ENCODE measurements at places on chromosomes 11 and 22.

GRCh38 chr11:23755769-23756168 is 741.1 kb upstream of the LUZP2 start:
- no peak for DNase-seq

DNA sequence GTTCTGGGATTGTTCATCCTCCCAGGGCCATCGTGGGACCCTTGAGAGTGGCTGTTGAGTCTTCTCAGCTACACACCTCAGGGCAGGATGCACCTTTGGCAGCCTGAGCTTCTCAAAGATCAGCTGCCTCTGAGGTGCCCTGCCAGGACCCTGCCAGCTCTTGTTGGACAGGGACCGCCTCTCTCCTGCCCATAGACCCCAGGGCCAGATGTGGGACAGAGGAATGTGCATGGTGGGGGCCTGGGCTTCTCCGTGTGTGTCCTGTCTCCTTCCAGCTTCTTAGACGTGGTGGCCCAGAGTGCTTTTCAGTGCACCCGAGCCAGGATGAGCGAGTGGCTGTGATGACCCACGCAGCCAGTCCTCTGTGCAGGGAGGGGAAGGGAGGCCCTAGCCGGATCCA is 5.9 kb upstream of the TRMU start:
- DNase-seq: no peak

- DNase-seq: no peak
Observed at GRCh38 chr22:17102297-17102667, 17.5 kb downstream of the IL17RA start.

DNA sequence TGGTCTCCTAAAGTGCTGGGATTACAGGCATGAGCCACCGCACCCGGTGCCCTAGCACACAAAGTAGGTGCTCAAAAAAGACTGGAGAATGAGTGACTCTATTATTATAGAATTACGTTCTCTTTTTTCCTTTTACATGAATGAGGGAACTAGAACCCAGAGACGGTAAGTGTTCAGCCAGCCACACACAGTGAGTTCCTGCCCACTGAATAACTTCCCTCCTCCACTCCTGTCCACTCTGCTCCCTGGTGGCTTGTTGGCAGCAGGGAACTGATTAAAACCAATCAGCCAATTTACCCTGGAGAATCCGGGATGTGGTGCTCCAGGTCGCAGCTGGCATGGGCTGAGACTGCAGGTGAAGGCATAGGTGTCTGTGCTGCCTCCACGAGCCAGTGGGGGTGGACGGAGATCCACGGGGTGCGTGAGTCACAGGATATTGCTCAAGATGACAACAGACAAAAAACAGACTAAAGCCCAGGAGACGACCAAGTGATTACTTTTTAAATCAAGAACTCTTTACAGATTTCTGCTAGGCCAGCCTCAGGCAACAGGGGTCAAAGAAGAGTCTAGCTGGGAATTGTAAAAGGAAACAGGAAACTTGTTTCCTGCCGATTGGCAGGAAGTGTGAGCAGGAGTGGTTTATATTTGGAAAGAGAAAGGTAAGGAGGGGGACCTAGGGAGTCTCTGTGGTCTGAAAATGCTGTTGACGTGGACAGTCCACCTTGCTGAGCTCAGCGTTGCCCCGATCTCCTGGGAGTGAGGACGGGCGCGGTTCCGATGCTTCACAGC is 95.2 kb upstream of the TP53I11 start:
- no peak for DNase-seq

GRCh38 chr11:65429068-65429681 is 6.6 kb downstream of the NEAT1 start:
- DNase-seq: no peak

GRCh38 chr11:1947592-1948237 is 583 bp downstream of the MRPL23 start:
- DNase-seq: no peak

- no peak for DNase-seq
Observed at GRCh38 chr11:117782101-117782500, 14.9 kb downstream of the DSCAML1 start.

DNA sequence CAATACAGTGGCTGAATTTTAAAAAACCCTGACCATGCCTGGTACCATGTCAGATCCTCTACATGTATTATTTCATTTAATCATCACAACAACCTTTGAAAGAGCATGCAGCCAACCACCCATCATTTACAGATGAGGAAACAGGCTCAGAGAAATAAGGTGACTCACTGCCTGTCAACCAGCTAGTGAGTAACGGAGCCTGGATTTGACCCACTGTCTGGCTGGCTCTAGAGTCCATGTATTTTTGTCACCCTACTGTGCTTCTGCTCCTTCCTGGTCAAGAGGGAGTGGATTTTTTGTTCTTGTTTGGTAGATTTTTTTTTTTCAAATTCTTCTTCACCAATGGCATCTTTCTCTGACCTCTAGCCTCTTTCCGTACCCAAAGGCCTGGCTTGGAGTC is 77.4 kb downstream of the CWC15 start:
- no peak for DNase-seq

DNA sequence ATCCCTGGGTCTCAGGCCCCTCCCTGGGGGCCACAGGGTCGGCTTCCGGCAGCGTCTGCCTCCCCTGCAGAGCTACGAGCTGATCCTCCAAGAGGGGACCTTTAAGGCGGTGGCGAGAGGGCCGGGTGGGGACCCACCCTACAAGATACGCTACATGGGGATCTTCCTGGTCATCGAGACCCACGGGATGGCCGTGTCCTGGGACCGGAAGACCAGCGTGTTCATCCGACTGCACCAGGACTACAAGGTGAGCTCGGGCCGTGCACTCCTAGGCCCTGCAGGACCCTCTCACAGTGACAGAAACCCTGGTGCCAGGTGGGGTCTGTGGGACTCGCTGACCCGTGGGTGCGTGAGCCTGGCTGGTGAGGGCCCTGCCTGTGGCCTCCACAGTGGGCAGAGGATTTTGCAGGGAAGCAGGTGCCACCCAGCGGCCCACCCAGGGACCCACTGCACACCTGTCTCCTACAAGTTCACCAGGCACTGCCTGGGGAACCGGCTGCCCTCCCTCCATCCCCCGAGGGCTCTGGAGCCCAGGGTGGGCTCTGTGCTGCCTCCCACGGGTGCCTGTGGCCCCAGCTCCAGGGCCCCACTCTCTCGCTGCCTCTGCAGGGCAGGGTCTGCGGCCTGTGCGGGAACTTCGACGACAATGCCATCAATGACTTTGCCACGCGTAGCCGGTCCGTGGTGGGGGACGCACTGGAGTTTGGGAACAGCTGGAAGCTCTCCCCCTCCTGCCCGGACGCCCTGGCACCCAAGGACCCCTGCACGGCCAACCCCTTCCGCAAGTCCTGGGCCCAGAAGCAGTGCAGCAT is 13.7 kb downstream of the MUC5B start:
- no peak for DNase-seq

DNA sequence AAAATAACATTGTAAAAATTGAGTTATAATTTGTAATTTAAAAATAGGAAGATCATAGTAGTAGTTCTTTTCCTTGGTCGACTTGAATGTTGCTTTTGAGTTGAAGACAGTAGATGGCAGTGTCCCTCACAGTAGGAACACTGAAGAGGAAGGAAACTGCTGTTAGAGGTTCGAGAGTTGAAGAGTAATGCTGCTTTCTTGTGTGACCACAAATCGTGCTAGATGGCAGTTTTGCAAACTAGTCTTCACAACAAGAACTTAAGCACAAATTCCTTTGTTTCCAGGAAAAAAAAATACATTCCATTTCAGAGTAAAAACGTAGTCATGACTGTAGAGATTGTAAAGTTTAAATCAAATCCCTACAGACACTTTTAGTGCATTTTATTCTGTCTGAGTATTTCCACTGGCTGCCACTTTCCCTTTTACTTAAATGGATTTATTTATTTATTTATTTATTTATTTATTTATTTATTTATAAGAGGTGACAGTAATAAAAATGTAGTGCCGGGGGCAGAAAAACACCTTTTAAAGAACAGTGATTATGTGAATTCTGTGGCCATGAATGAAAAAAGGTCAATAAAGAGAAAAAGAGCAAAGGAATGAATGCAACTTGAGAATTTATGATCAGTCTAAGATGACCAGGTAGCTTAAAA is 54.6 kb downstream of the SPECC1L start:
- DNase-seq: no peak

DNA sequence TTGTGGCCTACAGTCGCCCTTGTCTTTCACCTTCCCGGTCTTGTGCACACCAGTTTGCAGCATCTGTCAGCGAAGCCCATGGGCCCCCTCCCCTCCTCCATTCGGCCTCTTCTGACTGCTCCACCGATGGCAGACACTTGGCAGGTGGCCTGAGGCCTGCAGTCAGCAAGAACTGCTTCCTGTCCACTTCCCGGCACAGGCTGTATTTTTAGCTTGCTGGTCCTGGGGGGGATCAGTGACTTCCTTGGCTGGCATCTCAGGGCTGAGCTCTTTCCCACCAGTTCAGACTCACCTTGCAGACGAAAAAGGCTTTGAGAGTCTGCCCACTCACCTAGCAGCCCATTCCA is 106.4 kb downstream of the SYN3 start:
- DNase-seq: no peak

DNA sequence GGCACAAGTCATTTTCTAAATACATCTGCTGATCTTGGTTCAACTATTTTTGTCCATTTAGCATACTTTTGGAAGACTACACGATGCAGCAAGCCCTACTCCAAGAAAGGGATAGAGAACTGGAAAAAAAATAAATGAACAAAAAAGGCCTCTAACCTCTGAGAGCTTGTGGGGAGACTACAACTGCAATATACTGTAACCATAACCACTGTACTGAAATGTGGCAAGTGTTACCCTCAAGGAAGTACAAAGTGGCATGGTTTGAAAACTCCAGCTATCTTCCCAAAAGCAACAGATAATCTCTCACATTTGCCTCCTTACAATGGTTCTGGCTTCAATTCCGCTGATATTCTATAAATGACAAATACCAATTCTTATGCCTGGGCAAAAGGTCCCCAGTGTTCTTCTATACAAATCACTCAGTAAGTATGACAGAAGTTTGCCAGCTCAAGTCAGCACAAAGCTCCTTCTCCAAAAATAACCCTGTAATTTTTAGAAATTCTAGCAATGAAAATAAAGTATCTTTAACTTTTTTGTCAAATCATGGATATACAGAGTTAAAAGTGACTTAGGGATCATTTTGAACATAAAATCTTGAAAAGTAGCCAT is 22.9 kb downstream of the AMBRA1 start:
- DNase-seq: no peak

DNA sequence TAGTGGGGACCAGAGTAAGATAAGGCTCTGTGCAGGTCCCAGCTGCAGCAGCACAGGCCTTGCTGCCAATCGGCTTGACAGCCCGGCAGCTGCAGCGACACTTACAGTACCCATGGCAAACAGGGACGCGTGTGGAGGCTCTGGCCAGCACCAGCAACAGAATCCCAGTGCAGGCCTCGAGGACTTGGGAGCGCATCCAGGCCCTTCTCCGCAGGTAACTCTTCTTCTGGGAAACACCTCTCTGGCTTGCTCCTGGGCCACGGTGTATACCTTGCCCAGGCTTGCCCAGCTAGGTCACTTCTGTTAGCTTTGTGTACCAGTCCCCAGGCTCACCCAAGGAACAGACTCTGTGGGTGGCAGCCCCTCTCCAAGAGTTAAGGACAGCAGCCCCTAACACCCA is 126.7 kb downstream of the CTTN start:
- DNase-seq: no peak

DNA sequence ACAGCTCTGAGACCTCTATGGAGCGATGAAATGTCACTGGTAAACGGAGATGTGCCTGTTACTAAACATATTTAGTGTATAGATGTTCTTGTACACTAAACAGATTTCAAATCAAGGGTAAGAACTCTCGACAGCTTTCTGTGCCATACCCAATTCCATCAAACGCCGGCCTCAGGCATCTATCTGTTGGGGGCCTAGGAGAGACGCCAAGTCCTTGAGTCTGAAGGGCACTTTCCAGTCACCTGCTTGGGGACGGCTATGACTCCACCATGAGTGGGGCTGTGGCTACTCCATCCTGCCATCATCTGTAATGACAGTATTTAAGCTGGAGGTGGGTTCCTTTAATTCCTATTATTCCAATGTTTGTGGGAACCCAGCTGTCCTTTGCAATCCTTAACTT is 87.8 kb downstream of the SHANK2 start:
- no peak for DNase-seq

- no peak for DNase-seq
Observed at GRCh38 chr11:68424101-68424632, 36.4 kb upstream of the PPP6R3 start.

DNA sequence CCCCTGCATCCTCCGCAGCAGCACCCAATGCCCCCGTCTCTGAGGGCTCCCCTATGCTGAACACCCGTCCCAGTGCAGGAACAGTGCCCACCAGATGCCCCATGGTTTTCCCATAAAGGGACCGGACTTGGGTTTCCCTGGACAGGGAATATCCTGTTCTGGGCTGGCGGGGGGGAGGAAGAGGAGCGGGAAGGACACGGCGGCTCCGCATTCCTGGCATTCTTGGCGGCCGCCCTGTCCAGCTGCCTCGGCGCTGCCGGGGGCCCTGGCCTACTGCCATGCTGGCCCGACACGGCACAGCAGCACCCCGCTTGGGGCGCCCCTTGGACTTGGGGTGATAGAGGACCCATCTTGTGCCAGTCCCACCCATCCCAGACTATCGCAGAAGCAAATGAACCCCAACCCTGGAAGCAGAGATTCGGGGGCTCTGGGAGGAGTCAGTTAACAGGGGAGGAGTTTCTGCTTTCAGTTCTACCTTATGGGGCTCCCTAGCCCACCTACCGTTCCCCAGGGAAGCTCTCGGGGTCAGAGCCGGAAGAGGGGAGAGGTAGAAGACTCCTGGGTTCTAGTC is 23.7 kb upstream of the CBX7 start:
- DNase-seq: no peak

GRCh38 chr11:92870196-92870832 is 99.1 kb upstream of the MTNR1B start:
- no peak for DNase-seq

DNA sequence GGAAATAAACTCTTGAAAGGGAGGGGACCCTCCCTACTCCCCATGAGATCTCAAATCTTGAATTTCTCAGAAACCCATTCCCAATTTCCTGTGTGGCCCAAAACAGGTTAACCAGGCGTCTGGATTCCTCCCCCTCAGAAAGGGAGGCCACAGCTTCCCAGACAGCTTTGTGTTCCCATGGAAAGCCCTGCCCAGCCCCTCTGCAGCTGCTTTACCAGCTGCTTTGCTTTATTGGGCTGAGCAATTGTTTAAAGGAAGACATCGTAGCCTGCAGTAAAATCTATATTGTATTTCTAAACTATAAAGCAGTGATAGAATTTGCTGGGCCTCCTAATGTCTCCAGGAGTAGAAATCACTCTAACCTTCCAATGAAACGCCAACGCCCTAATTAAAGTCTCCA is 97.4 kb downstream of the CHST1 start:
- DNase-seq: no peak

GRCh38 chr22:49117486-49117885 is 710.2 kb downstream of the BRD1 start:
- DNase-seq: no peak

GRCh38 chr22:41361716-41362310 is 19.9 kb upstream of the TEF start:
- no peak for DNase-seq
